ENCODE measurements at places on chromosomes 4 and X. TPM values are rescaled to one million over a fixed set of nuclear protein-coding genes. Genes with fewer than 3 reads are reported as not detected.
A peak's percentile ranks its signal among the peaks of the same experiment; 100 is the strongest.

DNA sequence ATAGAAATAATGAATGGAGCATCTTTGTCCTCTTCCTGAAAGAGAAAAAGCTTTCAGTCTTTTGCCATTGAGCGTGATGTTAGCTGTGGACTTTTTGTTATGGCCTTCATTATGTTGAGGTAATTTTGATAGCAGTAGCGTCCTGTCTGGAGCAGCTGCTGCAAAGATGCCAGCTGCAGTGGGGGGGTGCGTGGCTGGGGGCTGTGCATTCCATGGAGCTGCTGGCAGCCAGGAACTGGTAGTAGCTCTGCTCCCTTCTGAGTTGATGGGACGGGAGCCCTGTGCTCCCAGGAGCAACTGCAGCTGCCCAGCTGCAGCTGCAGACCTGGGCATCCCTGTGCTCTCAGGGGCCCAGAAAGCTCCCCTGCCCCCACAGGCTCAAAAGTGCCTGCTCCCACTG lies 50.4 kb downstream of the CCDC160 start:
- DNase-seq = no peak

DNA sequence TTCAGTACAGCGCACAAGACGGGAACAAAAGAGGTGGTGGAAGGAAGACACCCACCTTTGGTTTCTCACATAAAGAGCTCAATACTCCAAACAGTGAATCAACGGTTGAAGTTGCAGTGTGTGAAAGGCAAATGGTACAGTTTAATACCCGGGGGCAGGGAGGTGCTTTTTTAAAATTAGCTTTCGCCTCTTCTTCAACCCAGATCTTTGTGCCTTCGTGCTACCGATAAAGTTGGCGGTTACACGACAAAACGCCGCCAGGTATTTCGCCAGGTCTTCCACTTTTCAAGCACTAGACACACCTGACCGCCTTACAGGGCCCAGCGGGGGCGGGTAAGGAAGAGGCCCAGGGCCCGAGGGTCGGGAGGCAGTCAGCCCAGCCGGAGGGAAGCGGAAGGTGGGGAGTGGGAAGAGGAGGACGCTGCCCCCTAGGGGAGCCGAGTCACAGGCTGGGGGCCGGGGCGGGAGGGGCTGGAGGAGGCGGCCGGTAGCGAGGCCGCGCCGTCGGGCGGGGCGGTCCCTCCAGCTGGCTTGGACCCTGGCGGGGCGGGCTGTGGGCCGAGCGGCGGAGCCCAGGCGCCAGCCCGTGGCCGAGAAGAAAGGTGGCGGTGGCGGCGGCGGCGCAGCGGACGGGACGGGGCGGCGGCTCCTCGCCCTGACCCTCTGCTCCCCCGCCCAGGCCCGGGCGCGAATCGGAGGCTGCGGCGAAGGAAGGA lies 16.0 kb downstream of the UTP3 start:
- peak; percentile 93 for DNase-seq

- no peak for DNase-seq
Observed at GRCh38 chrX:110987292-110987691, 108.7 kb upstream of the PAK3 start.

DNA sequence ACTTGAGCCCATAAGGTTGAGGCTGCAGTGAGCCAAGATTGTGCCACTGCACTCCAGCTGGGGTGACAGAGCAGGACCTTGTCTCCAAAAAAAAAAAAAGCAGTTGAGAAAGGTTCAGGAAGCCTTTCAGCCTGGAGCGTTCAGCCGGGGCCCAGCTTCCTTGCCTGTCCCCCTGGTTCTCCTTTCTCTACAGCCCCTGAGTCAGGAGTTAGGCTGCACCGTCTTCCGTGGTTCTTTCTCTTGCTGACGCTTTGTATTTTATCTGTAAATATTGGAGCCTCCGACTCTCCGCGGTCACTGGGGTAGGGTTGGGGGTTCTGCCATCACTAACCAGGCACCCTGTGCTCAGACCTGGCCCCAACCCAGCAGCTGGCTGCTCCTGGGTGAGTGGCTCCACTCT lies 13.8 kb upstream of the UVSSA start:
- no peak for DNase-seq

GRCh38 chrX:5726224-5726623 lies 502.4 kb downstream of the NLGN4X start:
- DNase-seq = no peak

Gene VCX2
- not detected for total RNA-seq

Gene DCK
- total RNA-seq = 13.2 TPM

Gene BST1
- 19.3 TPM for total RNA-seq

Gene GC
- total RNA-seq = 0.56 TPM
